Activated naive CD8-positive, alpha-beta T cell treated with anti-CD3 and anti-CD28 coated beads for 36 hours (primary cell): ENCODE measurements at places on chromosomes 7 and 10.

- peak; percentile 10 for DNase-seq
Measured at GRCh38 chr7:30225863-30226613, 58.4 kb upstream of the ZNRF2 start.

DNA sequence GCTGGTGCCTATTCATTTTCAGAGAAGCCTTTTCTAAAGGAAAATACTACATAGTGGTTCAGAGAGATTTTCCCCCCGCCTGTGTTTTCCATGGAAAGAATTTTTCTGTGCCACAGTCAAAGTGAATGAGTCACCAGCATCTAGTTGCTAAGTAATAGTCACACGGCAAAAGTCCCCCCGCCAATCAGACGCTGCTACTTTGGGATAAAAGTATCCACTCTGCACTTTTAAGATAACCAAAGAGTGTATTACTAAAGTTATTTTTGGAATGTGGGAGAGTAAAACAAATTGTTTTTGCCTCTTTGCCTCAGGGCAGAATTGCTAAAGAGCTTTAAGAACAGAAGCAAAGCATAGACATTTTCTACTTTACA lies 23.5 kb downstream of the ABLIM1 start:
- DNase-seq, result no peak

DNA sequence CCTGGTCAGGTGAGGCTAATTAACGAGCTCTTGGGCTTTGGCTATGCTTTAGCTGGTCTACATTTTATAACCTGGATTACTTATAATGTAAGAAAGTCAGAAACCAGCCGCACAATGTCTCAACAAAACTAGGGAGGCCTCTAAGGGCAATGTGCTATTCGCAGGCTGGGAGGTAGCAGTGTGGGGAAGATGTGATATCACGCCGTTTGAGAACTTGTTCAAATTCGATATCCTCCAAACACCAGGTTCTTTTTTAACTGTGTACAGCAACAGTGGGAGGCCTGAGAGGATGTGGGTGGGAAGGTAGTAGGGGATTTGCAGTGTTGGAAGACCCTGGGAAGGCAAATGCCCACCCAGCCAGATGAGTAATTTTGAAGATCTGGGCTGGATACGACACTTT lies 184.5 kb downstream of the JAZF1 start:
- DNase-seq, result no peak

- DNase-seq, result no peak
Measured at GRCh38 chr7:83520726-83521125, 128.2 kb downstream of the SEMA3E start.

- peak; percentile 20 for DNase-seq
Measured at GRCh38 chr10:30736685-30737232, 107.2 kb upstream of the LYZL2 start.

GRCh38 chr7:93574646-93575554 lies at the start of gene CALCR:
CALCR (minus strand) TSS chr7:93574724; CDS start chr7:93486981, 87,743 bp downstream.
- DNase-seq, result no peak

GRCh38 chr7:130363026-130363847 lies 17.1 kb upstream of the CPA1 start:
- DNase-seq, result peak; percentile 43

DNA sequence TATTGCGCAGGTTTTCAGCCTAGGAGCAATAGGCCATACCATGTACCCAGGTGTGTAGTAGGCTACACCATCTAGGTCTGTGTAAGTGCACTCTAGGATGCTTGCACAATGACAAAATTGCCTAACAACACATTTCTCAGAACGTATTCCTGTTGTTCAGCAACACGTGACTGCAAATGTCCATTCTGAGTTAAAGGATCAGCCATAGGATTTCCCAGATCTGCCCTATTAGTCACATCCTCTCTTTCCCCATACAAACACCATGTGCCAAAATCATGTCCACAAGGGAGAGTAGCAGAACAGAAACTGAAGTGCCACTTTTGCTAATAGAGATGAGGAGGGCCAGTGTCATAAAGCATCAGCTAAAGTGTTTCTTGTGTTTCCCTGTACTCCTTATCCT lies 42.6 kb upstream of the AMPH start:
- DNase-seq, result no peak

GRCh38 chr10:33009244-33010131 lies 51.5 kb upstream of the ITGB1 start:
- DNase-seq, result no peak

DNA sequence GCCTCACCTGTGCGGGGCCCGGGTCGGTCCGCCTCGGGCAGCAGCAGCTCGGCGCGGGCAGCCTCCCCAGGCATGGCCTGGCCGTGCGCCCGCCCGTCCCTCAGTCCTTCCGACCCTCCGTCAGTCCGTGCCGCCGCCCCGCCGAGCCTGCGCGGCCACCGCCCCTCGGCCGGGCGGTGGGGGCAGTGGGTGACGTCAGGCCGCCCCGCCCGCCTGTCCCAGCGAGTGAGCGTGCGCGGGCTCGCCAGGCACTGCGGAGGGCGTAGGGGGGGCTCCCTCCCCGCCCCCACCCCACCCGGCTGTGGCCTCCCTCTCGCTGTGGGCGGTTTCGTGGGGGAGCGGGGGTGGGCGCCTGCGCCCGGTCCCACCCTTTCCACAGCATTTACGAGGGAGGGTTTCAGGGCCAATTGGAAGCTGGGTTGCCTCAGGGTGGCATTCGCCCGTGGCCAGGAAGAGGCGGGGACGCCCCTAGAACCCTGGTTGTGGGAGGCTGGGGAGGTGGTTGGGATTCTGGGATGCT lies at the start of gene NACAD:
NACAD (minus strand) TSS at position 149 of the 520 bp plus-strand sequence; CDS start at position 74, 75 bp downstream.
- DNase-seq, result peak; percentile 50

- peak; percentile 85 for DNase-seq
Measured at GRCh38 chr7:3042861-3043489, 692 bp downstream of the CARD11 start.

DNA sequence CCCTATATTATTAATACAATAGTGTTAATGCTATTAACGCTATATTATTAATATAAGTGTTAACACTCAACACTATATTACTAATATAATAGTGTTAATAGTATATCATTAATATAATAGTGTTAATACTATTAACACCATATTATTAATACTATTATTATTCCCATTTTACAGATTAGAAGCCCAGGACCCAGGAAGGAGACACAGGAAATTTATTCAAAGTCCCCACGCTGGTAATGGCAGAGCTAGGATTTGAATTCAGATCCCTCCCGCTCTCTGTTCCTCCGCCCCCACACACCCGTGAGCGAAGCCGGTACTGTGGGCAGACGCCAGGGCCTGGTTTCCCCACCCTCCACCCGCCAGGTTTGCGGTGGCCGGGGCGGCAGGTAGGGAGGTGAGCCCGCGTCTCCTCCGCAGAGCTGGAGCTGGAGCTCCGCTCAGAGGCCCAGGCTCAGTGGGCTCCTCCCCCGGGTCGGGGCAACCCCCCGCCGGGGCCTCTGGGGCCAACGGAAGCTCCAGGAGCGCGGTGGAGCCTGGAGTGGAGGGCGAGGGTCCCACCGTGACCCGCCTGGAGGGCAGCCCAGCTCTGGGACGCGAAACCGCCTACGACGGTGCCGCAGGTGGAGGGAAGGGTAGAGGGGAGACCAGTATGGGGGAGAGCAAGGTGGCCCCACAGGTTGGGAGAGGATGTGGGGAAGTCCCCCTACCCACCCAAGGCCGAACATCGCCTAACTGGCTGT lies at the start of gene TMEM225B:
TMEM225B (plus strand) TSS at position 506 of the 740 bp plus-strand sequence. CDS start 6,122 bp downstream, outside the sequence.
- peak; percentile 32 for DNase-seq

DNA sequence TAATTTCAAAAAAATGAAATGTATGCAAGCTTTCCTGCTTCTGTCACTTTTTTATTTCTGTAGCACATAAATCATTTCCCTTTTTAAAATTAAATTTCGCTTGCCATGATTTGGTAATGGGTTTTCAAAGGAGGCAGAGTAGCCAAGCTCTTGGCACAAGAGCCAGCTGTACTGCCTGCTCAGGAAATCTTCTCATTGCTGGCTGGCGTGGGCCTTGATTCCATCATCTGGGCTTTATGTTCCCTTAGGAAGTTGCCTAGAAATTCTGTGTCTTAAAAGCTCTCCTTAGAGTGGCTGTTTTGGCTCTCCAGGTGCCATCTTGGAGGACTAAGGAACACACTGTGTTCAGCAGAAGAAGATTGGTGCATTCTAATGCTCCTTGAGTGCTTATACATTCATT lies 107.4 kb downstream of the ARID5B start:
- no peak for DNase-seq

- DNase-seq, result no peak
Measured at GRCh38 chr7:77897004-77897547, 98.5 kb downstream of the PHTF2 start.

DNA sequence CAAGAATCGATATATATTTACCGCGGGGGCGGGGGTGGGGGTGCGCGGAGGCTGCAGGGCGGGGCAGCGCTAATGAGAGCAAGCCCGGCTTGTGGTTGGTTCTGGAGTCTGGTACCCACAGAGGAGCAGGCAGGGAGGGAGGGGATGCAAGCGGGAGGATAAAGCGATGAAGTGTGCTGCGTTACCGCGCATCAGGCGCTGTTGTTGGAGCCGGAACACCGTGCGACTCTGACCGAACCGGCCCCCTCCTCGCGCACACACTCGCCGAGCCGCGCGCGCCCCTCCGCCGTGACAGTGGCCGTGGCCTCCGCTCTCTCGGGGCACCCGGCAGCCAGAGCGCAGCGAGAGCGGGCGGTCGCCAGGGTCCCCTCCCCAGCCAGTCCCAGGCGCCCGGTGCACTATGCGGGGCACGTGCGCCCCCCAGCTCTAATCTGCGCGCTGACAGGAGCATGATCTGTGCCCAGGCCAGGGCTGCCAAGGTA lies at the start of gene HECW1:
HECW1 (plus strand) TSS at position 189 of the 482 bp plus-strand sequence. CDS start 131,259 bp downstream, outside the sequence.
- no peak for DNase-seq

GRCh38 chr7:101959829-101960228 lies 142.4 kb downstream of the CUX1 start:
- DNase-seq, result no peak

DNA sequence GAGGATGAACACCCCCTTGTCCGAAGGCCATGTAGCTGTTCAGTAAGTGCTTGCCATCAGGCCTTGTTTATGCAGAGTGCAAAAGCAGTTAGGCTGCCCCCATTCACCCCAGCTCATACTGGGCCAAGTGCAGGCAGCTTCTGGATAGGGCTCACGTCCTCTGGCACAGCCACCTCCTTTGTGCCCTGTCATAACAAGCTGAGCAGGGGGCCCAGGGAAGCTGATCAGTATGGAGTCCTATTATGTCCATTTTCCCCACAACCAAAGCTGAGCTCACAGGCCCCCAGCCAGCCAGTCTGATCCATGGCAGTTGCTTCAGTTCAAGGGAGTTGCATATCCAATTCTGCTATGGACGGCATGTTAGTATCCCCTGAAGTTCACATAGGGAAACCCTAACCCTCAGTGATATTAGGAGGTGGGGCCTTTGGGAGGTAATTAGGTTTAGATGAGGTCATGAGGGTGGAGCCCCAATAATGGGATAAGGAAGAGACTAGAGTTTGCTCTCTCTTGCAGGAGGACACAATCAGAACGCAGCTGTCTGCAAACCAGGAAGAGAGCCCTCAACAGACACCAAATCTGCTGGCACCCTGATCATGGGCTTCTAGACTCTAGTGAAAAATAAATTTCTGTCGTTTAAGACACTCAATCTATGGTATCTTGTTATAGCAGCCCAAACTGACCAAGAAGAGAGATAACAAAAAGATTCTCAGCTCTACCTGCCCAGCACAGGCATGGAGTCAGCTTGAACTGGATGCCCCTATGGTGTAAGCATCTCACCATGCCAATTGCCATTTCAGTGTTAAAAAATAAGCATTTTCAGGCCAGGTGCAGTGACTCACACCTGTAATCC lies 155.9 kb downstream of the FGFR2 start:
- no peak for DNase-seq

DNA sequence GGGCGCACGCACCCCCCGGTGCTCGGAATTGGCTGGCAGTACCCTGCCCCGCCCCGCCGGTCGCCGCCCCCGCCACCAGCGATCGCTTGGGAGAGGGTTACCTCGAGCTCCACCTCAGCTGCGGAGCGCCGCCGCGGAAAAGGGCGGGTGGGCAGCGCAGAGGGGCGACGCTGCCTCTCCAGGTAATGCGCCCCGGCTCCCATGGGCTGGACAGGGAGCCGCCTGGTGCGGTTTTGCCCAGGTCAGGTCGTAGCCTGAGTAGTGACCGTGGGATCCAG lies 1.3 kb downstream of the PFKFB3 start:
- DNase-seq, result peak; percentile 74

GRCh38 chr10:79316671-79317431 lies 30.4 kb upstream of the PPIF start:
- DNase-seq, result no peak
